T-helper 9 cell (primary cell): ENCODE measurements at places on chromosomes 4 and X.

DNA sequence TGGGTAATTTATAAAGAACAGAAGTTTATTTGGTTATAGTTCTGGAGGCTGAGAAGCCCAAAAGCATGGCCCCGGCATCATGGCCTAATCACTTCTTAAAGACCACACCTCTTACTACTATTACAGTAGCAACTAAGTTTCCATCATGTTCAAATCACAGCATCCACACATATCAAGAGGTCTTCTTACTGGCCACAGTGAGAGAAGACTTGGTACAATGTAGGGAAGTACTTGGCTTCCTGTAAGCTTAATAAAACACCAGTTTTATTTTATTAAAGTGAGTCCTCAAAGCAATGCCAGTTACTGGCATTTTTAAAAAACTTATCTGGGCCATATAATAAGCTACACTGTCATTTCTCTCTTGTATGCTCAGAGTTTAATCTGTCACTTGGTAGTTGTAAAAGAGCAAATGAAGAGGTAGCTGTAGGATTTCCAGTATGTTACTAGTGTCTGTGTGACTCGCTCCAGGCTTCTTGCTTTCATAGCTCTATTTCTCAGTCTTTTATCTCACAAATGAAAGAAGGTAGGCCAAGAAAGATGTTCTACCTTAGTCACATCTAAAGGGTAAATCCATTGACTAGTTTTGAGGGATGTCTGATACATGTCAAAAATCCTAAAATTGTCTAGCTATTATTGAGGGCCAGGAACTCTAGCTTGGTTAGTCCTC lies 159.2 kb upstream of the CPEB2 start:
- DNase-seq, result no peak

GRCh38 chr4:85744950-85745349 lies 270.0 kb downstream of the ARHGAP24 start:
- DNase-seq, result no peak

DNA sequence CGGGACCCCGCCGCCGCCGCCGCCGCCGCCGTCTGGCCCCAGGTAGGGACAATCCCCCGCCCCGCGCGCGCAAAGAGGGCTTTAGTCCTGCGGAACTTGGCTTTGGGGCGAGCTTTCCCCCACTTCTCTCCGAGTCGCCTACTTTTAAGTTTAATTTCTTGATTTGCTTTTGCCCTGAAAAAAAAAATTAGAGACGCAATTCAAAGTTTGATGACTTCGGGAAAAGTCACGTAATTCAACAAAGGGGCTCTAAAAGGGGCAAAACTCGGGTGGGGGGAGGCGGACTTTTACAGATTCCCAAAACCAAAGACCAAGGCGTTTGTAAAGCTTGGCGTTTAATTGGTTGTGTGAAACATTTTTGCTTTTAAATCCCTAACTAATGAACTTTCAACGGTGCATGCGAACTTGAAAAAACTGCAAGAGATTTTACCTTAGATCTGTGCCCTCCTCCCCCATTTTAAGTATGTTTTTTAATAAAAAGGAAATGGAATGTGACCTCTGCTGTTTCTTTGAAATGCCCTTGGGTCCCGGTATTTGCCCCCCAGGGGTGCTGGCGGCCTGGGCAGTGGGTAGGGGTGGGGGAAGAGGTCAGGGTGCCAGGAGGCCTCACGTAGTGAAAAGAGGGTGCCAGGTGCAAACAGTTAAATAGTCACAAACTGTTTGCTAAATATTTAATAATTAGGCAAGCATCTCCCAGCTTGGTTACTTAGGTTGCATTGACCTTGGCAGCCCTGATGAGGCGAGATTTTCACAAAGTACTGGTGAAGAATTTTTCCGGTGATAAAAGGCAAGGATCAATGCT lies 209.7 kb downstream of the NWD2 start:
- no peak for DNase-seq

DNA sequence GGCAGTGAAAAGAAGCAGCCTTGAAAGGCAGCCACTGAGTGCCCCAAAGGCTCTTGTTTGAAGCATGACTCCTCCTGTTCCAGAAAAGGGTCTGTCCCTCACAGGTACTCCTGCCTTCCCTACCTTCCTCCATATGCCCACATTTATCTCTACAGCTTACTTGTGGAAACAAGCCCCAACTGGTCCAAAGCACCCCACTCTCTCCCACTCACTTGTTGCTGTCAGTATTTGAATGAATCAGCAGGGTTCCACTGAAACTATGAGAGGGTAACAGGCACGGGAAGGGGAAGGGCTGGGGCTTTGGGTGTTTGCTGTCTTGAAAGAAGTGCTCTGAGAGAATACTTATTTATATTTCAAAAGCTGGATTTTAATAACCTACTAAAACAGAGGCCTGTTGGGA lies 34.9 kb downstream of the GPR143 start:
- DNase-seq, result no peak

DNA sequence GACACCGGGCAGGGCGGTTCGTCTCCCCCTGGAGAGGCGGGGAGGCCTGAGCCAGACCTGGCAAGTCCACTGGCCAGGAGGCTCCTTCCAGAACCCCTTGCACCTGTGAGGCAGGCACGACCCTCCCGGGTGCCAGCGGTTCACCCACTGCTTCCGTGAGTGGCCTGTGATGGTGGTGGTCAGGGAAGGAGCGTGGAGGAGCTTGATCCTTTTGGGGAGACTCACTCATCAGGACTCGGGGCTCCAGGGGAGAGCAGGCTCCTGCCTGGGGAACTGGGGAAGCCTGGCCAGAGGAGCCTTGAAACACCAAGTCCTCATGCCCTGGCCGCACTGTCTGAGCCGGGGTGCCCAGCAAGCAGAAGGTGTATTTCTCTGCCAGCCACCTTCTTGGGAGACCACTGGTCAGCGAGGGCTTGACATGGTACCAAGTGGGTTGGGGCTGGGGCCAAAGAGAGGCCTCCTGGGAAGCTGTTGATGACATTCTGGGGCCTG lies 860 bp downstream of the FAM50A start:
- DNase-seq, result no peak

DNA sequence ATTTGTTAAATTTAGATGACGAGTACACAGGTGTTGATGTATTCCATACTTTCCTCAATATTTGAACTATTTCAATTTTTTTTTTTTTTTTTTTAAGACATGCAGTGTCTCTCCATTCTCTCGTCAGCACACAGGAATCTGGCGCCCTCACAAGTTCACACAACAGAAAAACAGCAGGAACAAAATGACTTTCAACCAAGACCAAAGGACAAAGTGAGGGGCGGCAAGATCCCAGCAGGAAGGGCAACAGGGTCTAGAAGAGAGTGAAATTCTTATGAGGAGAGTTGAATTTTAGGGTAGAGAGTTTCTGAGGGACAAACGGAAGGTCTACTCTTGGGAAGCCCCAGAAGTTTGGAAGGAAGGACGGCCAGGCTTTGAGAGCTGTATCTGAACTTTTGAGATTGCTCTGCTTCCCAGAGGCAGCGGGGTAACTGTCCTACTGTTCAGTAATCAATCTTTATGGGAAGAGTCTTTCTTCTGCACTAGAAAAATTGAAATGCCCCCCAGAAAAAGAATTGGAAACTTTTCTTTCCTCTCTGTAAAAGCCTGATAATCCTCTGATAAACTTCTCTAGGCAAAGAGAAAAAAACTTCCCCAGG lies 760.2 kb downstream of the RAB28 start:
- DNase-seq, result no peak

- DNase-seq, result no peak
These were observed 17.2 kb downstream of the ATRX start for GRCh38 chrX:77768787-77769186.

- DNase-seq, result no peak
These were observed 118.5 kb downstream of the BTC start for GRCh38 chr4:74675673-74676279.

DNA sequence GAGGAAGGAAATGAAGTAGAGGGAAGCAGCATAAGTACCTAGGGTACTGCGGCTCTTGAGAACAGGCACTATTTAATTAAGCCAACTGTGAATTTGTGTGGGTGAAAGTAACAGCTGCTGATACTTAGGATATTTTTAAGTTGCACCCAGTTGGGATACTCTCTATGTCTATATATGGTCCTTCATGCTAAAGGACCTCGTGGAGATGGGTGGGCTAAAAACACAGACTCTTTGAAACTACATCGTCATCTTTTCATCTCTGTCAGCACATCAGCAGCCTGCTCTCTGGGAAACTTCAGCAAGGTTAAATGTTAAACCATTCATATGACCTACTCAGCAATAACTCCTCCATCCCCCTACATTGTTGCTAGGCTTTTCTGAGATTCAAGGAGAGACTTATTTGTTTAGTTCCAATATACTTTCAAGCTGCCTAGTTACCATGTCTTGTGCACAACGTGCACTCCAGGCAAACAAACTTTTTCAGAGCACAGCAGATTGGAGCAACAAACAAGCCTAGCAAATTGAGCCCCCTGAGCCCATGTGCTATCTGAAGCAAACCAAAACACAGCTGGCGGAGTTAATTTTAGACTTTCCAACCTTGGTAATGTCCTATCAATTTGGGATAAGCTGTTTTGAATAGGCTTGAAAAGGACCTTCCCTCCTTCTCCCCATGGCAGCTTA lies 6.2 kb upstream of the MOB1B start:
- DNase-seq, result no peak

GRCh38 chr4:168917138-168917779 lies 92.8 kb downstream of the CBR4 start:
- no peak for DNase-seq

GRCh38 chr4:125010796-125011503 lies 298.4 kb upstream of the ANKRD50 start:
- DNase-seq, result no peak

DNA sequence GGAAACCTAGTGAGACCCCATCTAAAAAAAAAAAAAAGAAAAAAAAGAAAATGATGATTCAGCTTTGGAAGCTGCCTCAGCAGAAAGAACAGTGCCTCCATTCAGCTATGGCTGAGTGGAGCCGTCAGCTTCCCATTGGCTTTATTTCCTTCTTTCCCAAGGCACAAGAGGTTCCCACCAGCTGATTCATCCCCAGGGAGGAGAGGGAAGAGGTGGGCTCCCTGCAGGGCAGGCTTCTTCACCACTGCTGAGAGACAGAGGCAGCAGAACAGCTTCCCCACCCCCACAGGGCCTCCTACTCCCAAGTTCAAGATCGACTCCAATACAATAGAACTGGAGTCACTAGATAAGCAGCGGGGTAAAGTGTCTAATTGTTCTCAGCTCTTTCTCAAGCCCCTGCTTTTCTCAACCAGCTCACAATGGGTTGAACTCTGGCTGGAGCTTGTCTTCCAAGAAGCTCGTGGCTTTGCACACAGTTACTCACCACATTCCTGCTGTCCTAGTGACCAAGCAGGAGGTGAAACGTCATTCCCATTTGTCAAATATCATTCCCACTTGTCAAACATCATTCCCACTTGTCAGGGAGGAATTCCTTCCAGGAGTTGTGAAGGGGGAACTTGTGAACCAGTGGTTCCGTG lies 47.8 kb downstream of the FHDC1 start:
- DNase-seq, result no peak

DNA sequence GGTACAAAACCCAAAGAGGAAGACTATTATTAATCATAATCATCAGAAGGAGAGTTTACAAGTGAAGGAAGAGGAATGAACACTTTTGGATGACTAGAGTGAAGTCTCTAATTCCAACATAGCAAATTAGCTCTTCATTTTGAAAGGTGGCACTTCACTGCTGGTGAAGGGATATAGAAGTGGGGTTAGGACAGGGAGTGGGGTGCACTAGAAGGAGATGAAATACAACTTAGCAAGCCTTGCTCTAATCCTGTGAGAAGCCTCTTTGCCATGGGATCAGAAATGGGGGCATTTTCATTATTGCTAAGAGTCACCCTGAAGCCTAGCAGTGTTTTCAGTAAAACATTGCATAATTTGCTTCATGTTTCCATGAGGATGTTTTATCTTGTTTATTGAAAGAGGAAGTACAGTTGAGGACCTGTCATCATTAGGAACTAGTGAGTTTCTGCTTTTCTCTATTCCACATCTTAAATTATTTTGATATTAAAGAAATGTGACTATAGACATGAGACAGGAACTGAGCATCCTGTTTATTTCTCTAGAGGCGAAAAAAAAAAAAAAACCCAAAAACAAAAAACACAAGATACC lies 9.3 kb upstream of the GRPR start:
- DNase-seq, result no peak

DNA sequence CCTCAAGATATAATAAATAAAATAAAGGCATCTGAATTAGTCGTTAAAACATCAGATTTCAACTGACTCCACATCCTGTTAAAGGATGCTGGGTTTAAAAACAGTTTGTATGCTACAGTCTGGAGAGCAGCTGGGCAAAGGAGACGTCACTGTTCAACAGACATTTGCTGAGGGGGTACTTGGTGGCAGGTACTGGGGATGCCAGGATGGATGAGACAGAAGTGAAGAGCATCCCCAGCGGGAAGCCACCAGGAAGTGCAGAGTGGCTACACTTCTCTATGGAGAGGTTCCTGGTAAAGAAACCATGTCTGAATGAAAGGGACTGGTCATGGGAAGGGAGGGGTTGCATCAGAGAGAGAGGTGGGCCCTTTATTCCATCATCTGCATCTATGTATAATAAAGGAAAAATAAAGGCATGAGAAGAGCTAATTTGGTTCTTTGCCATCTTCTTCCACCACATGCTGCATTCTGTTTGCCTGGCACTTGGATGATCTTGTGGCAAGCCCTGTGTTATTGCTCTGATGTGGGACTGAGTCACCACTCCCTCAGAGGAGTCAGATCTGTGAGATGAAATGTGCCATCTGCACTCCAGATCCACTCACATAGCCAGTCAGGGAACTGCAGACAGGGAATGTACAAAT lies 145.0 kb downstream of the SOWAHB start:
- DNase-seq, result no peak

DNA sequence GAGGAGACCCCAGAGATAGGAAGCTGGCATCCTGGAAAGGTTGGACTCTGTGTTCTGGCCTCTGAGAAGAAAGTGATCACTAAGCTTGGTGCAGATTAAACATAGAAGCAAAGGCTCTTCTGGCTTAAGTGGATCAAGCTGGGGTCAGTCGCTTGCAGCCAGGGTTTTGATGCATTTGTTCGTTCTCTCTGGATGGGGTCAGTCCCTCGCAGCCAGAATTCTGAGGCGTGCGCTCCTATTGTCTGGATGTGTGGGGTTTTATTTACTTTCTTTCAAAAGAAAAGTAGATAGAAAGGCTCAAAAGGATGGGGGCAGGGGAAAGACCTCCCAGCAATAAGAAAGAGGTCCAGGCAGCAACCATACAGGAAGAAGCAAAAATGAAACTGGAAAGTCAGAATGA lies 152.6 kb downstream of the DHRSX start:
- no peak for DNase-seq

DNA sequence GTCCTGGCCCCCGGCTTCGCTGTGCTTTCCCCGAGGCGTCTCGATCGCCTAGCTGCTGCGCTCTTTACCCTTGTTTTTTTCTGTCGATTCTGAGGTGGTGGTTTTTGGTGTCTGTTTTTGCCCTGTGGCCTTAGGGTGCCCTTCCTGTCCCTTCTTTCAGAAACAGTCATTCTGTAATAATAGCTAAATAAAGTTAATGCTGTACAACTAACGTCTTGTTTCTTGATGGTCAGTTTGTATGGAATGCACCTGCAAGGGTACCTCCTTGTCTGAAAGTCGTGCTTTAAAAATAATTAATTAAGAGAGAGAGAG lies 686 bp downstream of the FIP1L1 start:
- no peak for DNase-seq

DNA sequence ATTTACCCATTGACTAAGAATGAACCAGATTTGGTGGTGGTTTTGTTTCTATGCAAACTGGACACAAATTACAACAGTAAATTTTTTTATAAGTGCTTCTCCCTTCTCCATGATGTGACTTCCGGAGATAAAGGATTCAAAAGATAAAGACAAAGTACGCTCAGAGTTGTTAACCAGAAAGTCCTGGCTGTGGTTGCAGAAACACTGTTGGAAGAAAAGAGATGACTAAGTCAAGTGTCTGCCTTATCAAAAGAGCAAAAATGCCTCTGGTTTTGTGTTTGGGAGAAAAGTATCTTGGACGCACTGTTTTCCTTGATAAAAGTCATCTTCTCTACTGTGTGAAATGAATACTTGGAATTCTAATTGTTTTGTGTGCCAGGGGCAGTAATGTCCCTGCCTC lies 213.4 kb downstream of the GC start:
- DNase-seq, result no peak
